ENCODE measurements at places on chromosomes 6 and 20. TPM values are rescaled to one million over a fixed set of nuclear protein-coding genes. Genes with fewer than 3 reads are reported as not detected.
A peak's percentile ranks its signal among the peaks of the same experiment; 100 is the strongest.

DNA sequence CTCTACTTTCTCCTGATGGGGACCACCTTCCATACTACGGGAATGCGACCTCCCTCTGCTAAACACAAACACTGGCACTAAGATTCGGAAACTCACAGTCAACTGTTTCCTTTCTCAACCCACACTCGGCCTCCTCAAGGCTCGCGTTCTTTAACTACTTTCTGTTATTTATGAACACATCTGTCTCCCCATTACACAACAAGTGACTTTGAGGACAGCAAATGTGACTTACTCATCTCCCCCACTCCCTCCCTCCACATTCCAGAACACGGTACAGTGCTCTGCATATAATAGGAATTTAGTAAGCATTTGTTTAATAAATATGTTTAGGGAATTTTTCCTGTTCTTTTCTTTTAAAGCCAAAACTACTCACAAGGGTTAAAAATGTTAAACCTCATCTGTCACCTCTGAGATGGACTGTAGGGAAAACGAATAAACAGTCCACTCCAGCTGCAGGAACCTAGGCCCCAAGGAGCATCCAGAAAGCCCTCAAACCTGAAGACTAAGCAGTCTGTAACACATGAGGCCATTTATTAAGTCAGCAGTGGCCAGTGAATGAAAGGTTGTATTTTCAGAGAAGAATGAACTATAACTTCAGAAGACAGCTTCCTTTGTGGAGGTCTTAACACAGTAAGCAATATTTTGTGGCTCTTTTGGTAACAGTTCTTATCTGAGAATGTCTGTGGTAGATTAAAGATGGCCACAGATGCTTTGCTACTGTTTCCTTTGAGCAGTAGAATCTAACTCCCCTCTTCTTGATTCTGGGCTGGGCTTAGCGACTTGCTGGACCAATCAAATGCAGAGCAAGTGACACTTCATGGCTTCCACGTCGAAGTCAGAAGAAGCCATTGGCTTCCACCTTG is 209.6 kb upstream of the DTNBP1 start:
- peaks cover 7% of the 10 kb centered on the region for H3K4me1 ChIP-seq
- no peaks in the 10 kb centered on the region for H3K27me3 ChIP-seq
- no peak for DNase-seq
- no peaks in the 10 kb centered on the region for H3K36me3 ChIP-seq
- no peak overlapping the region for H3K27ac ChIP-seq

DNA sequence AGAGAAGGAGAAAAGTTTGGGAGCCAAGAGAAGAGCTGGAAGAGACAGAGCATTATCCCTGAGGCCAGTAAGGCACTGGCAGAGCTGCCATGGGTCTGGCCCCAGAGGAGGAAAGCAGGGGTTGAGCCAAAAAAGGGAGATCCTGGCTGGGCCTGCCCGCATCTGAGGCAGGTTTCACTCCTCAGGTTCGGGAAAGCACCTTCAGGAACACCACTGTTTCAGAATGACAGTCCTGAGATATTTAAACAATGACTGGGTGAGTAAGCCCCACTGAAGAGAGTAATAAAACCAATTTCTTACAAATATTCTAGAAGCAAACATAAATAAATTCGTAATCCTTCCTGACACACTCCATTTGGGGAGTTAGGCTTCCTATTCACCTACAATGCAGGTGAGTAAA is 152.2 kb downstream of the BACH2 start:
- no peak for DNase-seq
- no peak overlapping the region for H3K27ac ChIP-seq
- no peaks in the 10 kb centered on the region for H3K4me1 ChIP-seq
- no peaks in the 10 kb centered on the region for H3K36me3 ChIP-seq
- no peaks in the 10 kb centered on the region for H3K27me3 ChIP-seq
- no peak overlapping the region for H3K4me3 ChIP-seq

DNA sequence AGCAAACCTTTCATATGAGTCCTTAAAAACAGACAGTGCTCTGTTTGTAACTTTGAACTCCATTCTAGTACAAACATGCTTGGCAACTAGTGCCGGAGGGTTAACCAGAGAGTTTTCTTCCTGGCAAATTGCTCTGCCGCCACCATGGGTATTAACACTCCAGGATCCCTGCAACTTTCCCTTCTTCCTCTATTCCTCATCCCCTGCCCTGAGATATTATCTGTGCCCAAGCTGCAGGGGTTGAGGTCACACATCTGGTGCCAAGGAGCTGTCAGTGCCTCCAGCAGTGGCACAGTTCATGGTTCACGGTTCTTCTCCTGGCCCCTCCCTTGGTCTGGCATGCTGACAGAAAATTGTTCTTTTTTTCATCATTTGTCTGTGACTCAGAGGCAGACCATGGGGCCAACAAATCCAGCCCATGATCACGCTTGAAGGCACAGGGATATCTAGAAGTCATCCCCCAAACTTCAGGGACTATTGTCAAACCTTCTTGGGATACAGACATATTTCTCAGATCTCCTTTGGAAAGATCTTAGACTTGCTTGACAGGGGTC is 77.5 kb downstream of the ATXN1 start:
- H3K4me3 ChIP-seq = no peak overlapping the region
- no peaks in the 10 kb centered on the region for H3K36me3 ChIP-seq
- no peak overlapping the region for H3K27ac ChIP-seq
- H3K27me3 ChIP-seq = no peaks in the 10 kb centered on the region
- DNase-seq = no peak
- H3K4me1 ChIP-seq = no peaks in the 10 kb centered on the region

GRCh38 chr20:30502670-30503069 is 754.8 kb upstream of the DEFB115 start:
- DNase-seq = no peak
- H3K36me3 ChIP-seq = no peaks in the 10 kb centered on the region
- H3K27ac ChIP-seq = no peak overlapping the region
- H3K4me1 ChIP-seq = no peaks in the 10 kb centered on the region
- H3K27me3 ChIP-seq = no peaks in the 10 kb centered on the region

DNA sequence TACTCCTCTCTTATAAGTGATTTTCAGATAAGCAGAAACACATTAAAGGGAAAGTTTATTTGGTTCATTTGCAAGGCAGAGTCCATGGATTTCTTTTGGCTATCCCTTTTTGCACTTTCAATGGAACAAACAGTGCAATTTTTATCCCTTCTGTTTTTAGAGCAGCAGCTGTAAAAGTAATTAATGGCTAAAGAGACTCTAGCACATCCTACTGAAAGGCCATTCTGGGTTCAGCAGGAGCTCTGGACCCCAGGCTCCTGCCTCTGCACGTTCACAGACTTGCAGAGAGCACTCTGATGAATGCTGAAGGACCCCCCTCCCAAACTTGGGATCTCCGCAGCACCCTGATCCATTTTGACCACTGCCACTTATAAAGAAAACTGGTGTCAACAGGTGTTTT is 40.3 kb upstream of the PDE7B start:
- H3K4me3 ChIP-seq = no peak overlapping the region
- H3K27ac ChIP-seq = no peak overlapping the region
- no peaks in the 10 kb centered on the region for H3K36me3 ChIP-seq
- no peaks in the 10 kb centered on the region for H3K4me1 ChIP-seq
- H3K27me3 ChIP-seq = no peaks in the 10 kb centered on the region
- DNase-seq = no peak

GRCh38 chr6:116307001-116307400 is 27.3 kb upstream of the TSPYL1 start:
- H3K4me3 ChIP-seq = no peak overlapping the region
- H3K4me1 ChIP-seq = no peaks in the 10 kb centered on the region
- DNase-seq = no peak
- no peaks in the 10 kb centered on the region for H3K27me3 ChIP-seq

Gene PRRT1
- polyA plus RNA-seq = 0.71 TPM

Gene RFX6
- polyA plus RNA-seq = not detected

Gene LPIN3
- polyA plus RNA-seq = 5.1 TPM

- peaks cover 12% of the 10 kb centered on the region for H3K4me1 ChIP-seq
- H3K36me3 ChIP-seq = peaks cover 19% of the 10 kb centered on the region
- no peaks in the 10 kb centered on the region for H3K27me3 ChIP-seq
- H3K27ac ChIP-seq = no peak overlapping the region
These were observed 133.0 kb downstream of the JARID2 start for GRCh38 chr6:15378866-15379265.

- no peak overlapping the region for H3K4me3 ChIP-seq
- H3K27me3 ChIP-seq = no peaks in the 10 kb centered on the region
- H3K27ac ChIP-seq = no peak overlapping the region
- no peaks in the 10 kb centered on the region for H3K36me3 ChIP-seq
- H3K4me1 ChIP-seq = no peaks in the 10 kb centered on the region
These were observed 17.2 kb downstream of the NFS1 start for GRCh38 chr20:35681960-35682359.

Gene SLC35D3
- polyA plus RNA-seq = 0.27 TPM

DNA sequence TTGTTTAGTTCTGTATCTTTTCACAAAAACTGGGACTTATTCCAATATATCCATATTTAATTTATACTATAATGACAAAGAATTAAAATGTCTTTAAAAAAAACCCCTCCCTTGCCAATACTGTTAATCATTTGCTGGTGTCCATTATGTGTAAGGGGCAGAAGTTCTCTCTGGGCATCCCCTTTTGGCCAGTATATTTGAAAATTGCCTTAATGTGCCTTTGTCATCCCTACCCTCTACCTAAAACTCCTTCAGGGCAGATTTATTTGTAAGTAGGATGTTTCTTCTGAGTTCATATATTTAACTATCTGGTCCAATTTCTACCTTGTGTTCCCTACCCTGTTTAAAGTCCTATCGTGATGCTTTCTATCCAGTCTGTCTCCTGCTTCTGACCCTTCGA is 62.9 kb downstream of the ARHGAP18 start:
- no peak overlapping the region for H3K4me3 ChIP-seq
- no peak for DNase-seq
- no peaks in the 10 kb centered on the region for H3K27me3 ChIP-seq
- H3K36me3 ChIP-seq = no peaks in the 10 kb centered on the region
- no peaks in the 10 kb centered on the region for H3K4me1 ChIP-seq

DNA sequence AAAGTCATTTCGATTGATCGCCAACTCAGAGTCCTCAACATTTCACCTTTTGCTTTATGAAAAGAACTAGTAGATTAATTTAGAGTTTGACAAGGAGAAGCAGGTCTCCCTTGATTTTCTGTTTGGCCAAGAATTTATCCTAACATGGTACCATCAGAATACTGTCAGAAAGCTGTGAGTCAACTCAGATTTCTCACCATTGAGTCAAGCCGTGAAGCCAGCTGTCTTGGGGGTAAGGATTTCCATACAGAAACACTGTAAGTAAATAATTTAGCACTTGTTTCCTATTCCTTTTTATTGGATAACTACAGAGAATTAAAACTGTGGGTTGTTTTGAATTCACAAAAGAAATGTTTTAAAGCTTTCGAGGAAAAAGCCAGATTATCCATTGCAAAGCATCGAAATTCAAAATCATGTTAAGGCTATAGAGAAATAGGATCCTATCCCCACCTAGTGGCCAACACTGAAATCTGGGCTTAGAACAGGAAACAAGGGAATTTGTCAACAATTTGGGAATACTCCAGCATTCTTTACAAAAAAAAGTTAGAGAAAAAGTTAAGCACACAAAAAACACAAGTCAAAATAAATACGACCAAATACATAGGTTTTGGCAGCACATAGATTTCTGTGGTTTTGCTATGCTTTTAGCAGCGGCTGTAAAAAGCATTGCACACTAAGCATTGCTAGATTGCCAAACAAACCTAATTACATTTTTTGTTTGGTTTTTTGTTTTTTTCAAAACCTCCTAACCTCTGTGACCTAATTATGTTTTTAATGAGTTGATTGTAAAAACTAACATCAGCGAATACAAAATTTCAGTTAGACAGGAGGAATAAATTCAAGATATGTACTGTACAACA is 44.2 kb downstream of the COL11A2 start:
- no peaks in the 10 kb centered on the region for H3K27me3 ChIP-seq
- no peak overlapping the region for H3K27ac ChIP-seq
- 0 out of 2 replicates have a peak, but pooled peaks cover 2% of the 10 kb centered on the region for H3K4me1 ChIP-seq
- no peak overlapping the region for H3K4me3 ChIP-seq
- H3K36me3 ChIP-seq = no peaks in the 10 kb centered on the region

Gene SIGLEC1
- 0.02 TPM for polyA plus RNA-seq

GRCh38 chr20:38034108-38034649 is 633 bp downstream of the RPRD1B start:
- no peak for DNase-seq
- H3K36me3 ChIP-seq = 0 out of 2 replicates have a peak, but pooled peaks cover 2% of the 10 kb centered on the region
- H3K27me3 ChIP-seq = no peaks in the 10 kb centered on the region
- H3K27ac ChIP-seq = peak overlapping the region; percentile 99

- peaks cover 4% of the 10 kb centered on the region for H3K36me3 ChIP-seq
- no peak overlapping the region for H3K27ac ChIP-seq
- DNase-seq = peak; percentile 23
- no peaks in the 10 kb centered on the region for H3K4me1 ChIP-seq
- H3K4me3 ChIP-seq = no peak overlapping the region
- H3K27me3 ChIP-seq = no peaks in the 10 kb centered on the region
These were observed 12.9 kb upstream of the MROH8 start for GRCh38 chr20:37192137-37192854.

Gene FAM83B
- 0.66 TPM for polyA plus RNA-seq

DNA sequence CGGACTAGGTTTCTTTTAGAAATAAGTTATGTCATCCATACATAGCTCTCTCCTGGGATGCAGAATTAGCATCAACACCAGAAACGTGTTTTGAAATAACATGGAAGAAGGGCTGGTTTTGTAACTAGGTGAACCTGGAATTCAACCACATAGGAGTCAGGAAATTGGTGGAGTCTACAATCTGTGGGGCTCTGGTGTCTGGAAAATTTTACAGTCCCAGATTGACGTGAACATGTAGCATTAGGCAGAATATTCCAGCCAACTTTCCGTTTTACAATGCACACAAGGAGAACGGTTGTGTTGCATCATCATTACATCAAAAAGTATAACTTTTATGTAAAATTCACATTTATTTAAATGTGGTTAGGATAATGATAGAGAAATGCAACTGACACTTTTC is 1.9 kb downstream of the KCNQ5 start:
- H3K36me3 ChIP-seq = no peaks in the 10 kb centered on the region
- no peak overlapping the region for H3K4me3 ChIP-seq
- H3K27me3 ChIP-seq = peaks cover 48% of the 10 kb centered on the region
- no peak overlapping the region for H3K27ac ChIP-seq
- DNase-seq = no peak

DNA sequence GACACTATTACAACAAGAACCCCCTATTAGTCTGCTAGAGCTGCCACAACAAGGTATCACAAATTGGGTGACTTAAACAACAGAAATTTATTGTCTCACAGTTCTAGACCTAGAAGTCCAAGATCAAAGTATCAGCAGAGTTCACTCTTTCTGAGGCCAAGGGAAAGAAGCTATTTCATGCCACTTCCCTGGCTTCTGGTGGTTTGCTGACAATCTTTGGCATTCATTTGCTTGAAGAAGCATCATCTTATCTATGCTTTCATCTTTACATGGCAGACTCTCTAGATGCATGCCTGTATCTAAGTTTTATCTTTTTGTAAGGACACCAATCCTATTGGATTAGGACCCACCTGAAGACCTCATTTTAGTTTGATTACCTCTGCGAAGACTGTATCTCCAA is 296.8 kb upstream of the MARCKS start:
- no peaks in the 10 kb centered on the region for H3K27me3 ChIP-seq
- no peak for DNase-seq
- H3K4me3 ChIP-seq = no peak overlapping the region
- H3K4me1 ChIP-seq = peaks cover 12% of the 10 kb centered on the region
- no peak overlapping the region for H3K27ac ChIP-seq
- H3K36me3 ChIP-seq = no peaks in the 10 kb centered on the region

Gene LHFPL5
- polyA plus RNA-seq = 0.03 TPM

Gene TREM1
- not detected for polyA plus RNA-seq
